ENCODE measurements at places on chromosomes 12 and 14. TPM values are rescaled to one million over a fixed set of nuclear protein-coding genes. Genes with fewer than 3 reads are reported as not detected.
A peak's percentile ranks its signal among the peaks of the same experiment; 100 is the strongest.

DNA sequence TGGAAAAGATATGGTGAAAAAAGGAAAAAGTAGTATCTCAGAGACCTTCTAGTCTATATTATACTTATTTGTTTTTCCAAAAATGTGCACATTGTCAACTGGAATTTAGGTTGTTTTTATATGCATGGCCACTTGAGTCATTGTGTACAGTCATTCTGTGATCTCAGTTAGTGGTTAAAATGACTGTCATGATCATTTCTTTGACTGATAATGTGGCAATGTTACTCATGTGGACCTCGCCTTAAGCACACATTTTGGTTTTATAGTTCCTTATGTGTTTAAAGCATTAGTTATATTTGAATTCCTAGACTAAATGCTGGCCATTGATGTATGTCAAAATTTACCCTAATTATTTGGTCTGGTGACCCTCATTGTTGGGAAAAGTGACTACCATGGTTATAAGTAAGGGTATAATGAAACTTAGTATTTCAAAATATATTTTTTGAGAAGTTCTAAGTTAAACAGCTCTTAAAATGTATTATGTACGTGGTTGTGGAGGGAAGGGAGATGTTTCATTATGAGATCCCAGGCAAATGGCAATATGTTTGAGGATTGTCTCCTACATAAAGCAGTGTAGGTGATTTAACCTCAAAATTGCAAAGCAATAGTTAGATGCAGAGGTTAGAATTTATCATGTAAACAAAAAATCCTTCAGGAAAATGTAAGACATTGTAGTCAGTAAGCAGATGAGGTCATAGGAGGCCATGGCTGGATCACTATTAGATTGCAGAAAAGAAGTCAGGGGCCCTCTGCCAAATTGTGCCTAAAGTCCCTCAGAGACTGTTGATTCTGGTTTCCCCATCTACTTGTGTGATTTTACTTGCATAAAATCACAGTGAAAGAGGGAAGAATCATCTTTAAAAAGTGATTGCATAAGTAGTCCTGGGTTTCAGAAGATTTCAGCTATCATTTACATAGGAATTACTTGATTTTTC is 17.5 kb downstream of the PNMA1 start:
- DNase-seq = no peak

GRCh38 chr12:120879102-120879501 is 25.1 kb downstream of the SPPL3 start:
- no peak for DNase-seq

DNA sequence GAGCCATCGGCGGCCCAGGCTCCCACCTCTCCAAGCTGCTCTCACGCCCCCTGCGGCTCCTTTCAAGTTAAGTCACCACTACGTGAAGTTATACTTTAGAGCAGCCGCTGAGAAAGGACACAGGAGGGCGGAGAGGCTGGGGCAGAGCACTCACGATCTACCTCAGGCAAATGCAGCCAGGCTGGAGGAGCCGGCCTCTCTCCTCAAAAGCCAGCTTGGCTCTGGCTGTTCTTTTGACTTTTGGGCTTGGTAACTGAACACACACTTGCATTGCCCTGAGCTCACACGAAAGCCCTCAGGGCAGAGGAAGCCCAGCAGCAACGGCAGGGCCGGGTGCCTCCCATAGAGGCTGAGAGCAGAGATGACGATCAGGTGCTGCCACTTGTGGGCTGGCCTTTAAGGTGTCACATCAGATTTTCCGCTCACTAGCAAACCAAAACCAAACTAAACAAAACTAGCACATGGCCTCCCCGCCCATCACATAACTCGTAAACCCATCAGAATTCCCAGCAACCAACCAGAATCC is 75.2 kb downstream of the PITPNM2 start:
- no peak for DNase-seq

Gene SPSB2
- total RNA-seq = 7.6 TPM

Gene DNAJC22
- total RNA-seq = 0.36 TPM

- no peak for DNase-seq
Measured at GRCh38 chr12:131452444-131452860, 258.4 kb upstream of the SFSWAP start.

GRCh38 chr14:102225936-102226335 is 79.0 kb downstream of the MOK start:
- peak; percentile 88 for DNase-seq

Gene SLC25A47
- total RNA-seq = not detected

- DNase-seq = no peak
Measured at GRCh38 chr14:32044454-32044853, 32.6 kb upstream of the ARHGAP5 start.

DNA sequence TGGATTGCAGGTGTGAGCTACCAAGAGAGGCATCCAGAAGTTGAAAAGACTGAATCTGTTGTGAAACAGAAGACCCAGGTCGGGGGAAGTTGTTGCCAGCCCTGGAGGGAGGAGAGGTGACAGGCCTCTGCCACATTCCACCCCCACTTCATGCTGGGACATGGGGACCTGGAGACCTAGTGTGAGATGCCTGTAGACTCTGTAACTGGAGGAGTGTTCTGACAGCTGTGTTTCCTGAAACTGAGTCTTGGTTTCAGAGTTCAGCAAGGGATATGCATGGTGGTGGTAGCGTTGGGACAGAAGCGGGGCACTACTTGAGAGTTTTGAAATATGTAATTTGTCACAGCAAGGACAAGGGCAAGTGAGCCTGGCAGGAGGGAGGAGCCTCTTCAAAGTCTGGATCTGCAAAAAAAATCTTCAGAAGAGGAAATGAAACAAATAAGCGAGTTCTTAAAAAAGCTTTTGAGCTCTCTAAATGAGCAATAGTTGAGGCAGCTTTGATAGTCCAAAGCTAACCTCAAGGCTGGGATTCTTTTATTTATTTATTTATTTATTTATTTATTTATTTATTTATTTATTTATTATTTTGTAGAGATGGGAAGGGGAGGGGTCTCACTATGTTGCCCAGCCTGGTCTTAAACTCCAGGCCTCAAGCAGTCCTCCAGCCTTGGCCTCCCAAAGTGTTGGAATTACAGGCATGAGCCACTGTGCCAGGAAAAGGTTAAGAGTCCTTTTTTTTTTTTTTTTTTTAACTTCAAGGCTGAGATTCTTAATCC is 58.9 kb upstream of the EEA1 start:
- no peak for DNase-seq

DNA sequence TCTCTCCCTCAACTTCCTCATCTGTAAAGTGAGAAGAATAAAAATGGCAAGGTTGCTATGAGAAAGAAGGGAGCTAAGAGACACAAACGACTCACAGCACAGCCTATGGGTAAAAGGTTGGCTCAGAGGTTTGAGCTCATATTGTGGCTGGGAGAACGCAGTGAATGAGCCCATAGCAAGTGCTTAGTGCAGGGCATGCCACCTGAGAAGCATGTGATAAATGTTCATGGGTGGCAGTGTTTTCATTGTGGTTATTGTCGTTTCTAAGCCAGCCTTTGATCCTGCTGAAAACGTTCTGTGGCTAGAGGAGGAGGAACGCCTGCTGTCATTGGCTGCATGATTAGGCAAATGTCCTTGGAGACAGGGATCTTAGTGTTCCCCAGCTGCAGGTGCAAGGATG is 150.4 kb downstream of the KSR2 start:
- no peak for DNase-seq

- no peak for DNase-seq
Measured at GRCh38 chr14:68470361-68470760, 322.5 kb downstream of the ZFP36L1 start.

Gene PTPN6
- not detected for total RNA-seq

Gene KRT84
- not detected for total RNA-seq

- peak; percentile 86 for DNase-seq
Measured at GRCh38 chr14:35369701-35370191, 34.8 kb downstream of the NFKBIA start.

Gene ESR2
- not detected for total RNA-seq

Gene KLHL42
- total RNA-seq = 27.7 TPM

GRCh38 chr14:65101631-65102440 is 481 bp downstream of the MAX start:
- DNase-seq = no peak

- DNase-seq = no peak
Measured at GRCh38 chr14:68247676-68248268, 428.2 kb downstream of the RAD51B start.

Gene STAC3
- total RNA-seq = 1.1 TPM

Gene DHRS2
- total RNA-seq = not detected

- DNase-seq = peak; percentile 54
Measured at GRCh38 chr14:96052541-96053247, 13.5 kb downstream of the C14orf132 start.

GRCh38 chr12:542395-543113 is 82.8 kb downstream of the B4GALNT3 start:
- DNase-seq = no peak

- no peak for DNase-seq
Measured at GRCh38 chr12:55729819-55730818, 1.3 kb upstream of the CD63 start.

Gene ADCK1
- 7.7 TPM for total RNA-seq

Gene ADAM21
- 0.15 TPM for total RNA-seq

Gene SEL1L
- 169 TPM for total RNA-seq

Gene KRT78
- total RNA-seq = not detected

DNA sequence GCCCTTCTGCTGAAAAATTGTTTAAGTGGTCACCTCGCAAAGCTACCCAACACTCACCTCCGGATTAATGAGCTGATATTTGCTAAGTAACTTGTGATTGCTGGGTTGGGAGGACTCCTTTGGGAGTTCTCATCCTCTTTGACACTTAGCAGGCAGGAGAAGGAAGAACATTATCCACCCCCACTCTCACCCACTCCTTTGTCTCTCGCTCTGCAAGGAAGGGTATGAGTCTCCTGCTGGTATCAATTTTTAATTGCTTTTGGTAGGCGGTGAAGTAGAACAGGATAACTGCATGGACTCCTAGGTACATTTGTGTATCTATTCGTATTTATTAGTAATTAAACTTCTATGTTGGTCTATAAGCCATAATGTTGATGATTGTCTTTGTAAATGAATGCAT is 6.9 kb upstream of the ABHD12B start:
- no peak for DNase-seq

- peak; percentile 68 for DNase-seq
Measured at GRCh38 chr14:105588236-105588860, 62.0 kb downstream of the TMEM121 start.

GRCh38 chr14:58270628-58271027 is 26.0 kb downstream of the PSMA3 start:
- DNase-seq = no peak

Gene C12orf60
- total RNA-seq = 0.82 TPM
